ENCODE measurements at places on chromosomes 13 and 19.

- DNase-seq = peak; percentile 77
Measured at GRCh38 chr19:2254064-2254872, 1.9 kb downstream of the JSRP1 start.

DNA sequence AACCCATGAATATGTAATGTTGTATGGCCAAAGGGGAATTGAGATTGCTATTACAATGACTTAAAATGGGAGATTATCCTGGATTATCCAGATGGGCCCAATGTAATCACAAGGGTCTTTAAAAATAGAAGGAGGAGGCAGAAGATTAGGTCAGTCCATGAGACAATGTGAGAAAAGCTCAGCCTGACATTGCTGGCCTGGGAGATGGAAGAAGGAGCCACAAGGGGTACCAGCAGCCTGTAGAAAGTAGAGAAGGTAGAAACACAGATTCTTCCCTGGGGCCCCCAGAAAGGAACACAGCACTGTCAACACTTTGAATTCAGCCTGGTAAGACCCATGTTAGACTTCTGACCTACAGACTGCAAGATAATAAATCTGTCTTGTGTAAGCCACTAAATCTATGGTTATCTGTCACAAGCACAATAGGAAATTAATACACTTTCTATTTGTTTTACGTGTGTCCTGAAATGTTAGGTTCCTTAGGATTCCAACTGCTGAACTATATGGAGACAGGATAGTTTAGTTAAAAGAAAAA lies 132.9 kb upstream of the SERP2 start:
- no peak for DNase-seq

DNA sequence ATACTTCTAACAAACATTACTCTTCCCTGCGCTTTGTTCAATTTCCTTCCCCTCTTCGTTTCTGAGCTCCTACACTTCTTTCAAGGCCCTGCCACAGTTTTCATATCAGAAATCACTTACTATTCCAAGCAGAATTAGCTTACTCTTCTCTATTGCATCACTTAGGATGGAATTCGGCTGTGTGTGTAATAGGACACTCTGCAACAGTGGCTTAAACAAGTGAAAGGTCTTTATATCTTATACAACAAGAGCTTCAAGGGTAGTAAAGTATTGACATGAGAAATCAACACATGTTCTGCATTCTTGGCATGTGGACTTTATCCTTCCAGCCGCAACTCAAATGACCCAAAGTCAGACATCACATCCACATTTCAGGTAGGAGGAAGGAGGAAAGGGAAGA lies 279.6 kb downstream of the PCDH20 start:
- no peak for DNase-seq

DNA sequence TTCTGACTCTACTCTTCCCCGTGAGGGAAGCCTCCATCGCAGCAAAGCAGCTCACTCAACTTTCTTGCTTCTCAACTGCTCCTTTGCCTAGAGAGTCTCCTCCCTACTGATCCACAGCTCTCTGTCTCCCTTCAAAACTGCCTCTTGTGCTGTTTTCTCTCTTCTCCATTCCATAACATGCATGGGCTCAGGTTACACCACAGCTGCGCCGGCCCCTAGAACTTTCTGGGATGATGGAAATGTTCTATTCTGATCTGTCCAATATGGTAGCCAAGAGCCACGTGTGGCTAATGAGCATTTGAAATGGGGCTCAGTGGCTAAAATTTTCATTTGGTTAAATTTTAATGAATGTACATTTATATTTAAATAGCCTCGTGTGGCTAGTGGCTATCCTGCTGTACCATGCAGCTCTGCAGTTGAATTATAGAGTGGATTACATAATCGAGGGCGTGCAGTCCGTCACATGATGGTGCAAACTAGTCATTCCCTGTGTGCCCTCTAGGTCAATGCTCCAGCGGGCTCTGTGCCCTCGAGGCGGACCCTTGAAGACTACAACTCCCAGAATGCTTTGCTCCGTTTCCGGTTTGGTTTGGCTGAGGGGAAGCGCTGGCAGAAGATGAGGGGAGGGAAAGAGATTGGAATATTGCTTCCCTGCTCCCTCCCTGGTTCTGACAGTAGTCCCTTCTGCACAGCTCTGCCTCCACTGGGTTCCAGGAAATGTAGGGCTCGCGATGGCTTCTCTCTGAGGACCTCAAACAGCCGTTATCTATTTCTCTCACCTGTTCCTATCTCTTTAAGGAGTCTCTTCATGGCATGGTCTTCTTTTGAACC lies 109.8 kb downstream of the CACNA1A start:
- peak; percentile 64 for DNase-seq

DNA sequence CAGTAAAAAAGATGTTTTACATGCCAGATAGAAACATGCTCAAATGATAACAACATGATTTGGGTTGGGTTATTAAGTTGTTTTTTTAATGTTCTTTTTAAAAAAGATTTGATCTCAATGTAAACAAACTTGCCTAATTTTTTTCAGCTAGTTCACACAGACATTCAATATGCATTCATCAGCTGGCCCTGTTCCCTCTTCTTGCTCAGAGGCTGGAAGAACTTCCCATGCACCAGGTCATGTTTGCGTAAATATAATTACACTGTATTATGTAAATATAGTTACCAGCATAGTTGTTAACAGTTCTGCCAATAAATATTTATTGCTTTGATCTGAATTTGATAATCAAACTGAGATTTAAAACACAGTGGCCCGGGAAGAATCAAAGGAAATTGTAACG lies 70.6 kb downstream of the ATP11A start:
- DNase-seq = no peak

DNA sequence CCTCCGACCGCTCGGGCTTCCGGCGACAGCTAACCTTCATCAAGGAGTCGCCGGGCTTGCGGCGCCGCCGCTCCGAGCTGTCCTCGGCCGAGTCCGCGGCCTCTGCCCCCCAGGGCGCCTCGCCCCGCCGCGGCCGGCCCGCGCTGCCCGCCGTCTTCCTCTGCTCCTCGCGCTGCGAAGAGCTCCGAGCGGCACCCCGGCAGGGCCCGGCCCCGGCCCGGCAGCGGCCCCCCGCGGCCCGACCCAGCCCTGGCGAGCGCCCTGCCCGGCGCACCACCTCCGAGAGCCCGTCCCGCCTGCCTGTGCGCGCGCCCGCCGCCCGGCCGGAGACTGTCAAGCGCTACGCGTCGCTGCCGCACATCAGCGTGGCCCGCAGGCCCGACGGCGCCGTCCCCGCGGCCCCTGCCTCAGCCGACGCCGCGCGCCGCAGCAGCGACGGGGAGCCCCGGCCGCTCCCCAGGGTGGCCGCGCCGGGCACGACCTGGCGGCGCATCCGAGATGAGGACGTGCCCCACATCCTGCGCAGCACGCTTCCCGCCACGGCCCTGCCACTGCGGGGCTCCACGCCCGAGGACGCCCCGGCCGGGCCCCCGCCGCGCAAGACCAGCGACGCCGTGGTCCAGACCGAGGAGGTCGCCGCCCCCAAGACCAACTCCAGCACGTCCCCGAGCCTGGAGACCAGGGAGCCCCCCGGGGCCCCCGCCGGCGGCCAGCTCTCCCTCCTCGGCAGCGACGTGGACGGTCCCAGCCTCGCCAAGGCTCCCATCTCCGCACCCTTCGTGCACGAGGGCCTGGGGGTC lies 9.6 kb downstream of the C19orf25 start:
- no peak for DNase-seq
